ENCODE measurements at places on chromosomes 3 and 15.

DNA sequence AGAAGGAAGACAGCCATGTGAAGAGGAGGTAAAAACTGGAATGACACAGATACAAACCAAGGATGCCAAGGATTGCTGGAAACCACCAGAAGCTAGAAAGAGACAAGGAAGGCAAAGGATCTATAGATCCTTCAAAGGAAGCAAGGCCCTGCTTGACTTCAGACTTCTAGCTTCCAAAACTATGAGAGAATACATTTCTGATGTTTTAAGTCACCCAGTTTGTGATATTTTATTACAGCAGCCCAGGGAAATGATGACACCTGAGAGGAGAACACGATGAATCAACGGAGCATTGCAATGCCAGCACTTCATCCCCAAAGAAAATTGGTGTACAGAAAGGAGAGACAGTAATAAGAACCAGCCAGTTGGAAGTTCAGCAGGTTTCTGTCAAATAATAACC lies 116.3 kb downstream of the MAGI1 start:
- no peak for DNase-seq

DNA sequence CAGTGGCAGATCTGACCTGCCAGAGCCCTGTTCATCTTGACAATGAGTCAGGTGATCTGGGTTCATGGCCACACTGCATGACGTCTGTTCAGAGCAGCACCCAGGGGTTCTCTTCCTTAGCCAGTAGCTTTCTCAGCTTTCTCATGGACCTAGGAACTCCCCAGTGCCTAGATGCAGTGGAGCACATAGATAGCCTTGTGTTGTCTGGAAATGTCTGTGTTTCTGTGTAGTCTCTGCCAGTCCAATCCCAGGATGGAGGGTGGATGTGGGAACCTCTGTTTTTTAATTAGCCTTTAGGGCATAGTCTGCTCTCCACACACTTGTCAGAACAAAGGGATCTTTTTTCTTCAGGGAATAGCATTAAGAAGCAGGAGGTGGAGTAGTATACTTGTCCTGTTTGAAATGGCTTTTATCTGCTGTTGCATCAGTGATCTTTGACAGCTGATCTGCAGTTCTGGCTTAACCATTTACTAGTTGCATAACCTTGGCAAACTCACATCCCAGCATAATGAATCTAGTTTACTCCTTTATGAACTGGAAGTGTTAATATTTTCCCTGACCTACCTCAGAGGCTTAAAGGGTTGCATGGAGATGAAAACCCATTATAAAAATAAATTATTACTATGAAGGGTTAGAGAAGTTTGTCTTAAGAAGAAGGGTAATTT lies 16.1 kb upstream of the CACNA1D start:
- no peak for DNase-seq

DNA sequence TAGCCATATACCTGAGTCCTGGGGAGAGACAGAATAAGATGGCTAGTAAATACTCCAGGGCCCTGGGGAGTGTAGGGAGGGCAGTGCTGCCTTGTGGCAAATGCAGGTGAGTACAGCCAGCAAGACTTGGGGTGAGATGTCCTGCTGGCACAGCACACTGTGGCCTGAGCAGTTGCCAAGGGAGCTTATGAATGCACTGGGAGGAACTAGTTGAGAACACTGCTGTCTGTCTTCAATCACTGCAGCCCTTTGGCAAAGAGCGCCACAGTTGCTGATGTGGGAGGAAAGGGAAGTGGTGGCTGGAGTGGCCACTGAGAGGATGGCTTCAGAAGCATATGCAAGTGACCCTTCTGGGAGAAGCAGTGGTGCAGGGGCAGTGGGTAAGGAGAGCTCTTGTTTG lies 264.6 kb downstream of the RORA start:
- DNase-seq: no peak

GRCh38 chr15:99447497-99448371 lies 118.0 kb upstream of the MEF2A start:
- no peak for DNase-seq

- no peak for DNase-seq
Measured at GRCh38 chr3:99544786-99545281, 93.6 kb upstream of the COL8A1 start.

- DNase-seq: no peak
Measured at GRCh38 chr3:25537516-25537915, 109.5 kb downstream of the RARB start.

DNA sequence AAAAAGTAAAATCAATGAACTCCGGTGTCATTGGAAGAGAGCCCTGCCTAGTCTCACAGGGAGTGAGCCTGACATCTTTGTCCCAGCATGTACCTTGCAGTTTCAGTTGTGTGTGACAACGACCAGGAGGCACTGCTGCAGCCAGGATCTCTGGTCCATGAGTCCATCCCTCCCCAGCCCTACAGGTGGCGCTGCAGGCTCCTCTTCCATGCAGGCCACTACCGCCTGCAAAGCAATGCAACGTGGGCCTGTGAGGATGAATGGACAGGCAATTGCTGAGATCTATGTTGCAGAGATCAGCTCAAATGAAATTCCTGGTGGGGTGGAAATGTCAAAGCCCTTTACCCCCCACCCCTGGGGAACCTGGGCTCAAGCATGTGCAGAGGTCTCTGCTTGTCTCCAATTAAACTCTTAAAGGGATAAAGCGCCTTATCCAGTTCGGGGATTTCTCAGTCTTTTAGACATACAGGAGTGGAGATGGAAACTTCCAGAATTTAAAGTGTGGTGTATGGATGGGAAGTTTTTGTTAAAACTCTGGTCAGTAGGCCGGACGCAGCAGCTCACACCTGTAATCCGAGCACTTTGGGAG lies 35.8 kb downstream of the TKT start:
- peak; percentile 73 for DNase-seq

DNA sequence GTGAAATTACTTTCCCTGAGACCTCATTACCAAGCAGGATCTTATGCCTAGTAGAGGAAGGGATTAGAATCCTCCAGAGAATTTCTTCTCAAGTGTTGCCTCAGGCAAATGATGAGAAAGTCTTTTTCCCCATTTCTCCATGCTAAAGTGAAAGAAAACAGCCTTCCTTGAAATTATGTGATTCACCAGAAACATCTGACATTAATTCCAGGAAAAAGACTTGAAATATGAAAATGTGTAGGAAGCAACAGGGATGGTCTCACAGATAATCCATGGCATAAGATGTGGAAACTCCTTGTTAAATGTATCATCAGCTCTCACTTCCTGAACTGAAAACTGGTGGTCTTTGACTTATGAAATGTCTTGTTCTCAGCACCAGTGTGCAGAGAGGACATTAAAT lies 17.9 kb upstream of the ABI3BP start:
- DNase-seq: no peak

GRCh38 chr3:53718462-53718861 lies 127.8 kb downstream of the CHDH start:
- no peak for DNase-seq

DNA sequence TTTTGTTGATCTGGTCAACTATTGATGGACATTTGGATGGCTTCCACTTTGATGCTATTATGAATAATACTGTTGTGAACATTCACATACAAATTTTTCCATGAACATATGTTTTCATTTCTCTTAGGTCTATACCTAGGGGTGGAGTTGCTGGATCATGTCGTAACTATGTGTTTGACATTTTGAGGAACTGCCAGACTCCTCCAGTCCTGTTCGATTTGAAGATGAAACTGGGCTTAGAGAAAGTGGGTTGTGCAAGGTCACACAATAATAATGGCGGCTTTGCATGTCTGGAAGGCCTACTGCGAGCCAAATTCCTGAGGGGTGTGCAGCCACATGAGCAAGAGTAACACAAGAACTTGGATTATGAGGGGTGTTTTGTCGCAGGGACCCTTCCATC lies 2.6 kb downstream of the TSEN2 start:
- DNase-seq: no peak

GRCh38 chr15:39310633-39311032 lies 270.2 kb upstream of the THBS1 start:
- no peak for DNase-seq

DNA sequence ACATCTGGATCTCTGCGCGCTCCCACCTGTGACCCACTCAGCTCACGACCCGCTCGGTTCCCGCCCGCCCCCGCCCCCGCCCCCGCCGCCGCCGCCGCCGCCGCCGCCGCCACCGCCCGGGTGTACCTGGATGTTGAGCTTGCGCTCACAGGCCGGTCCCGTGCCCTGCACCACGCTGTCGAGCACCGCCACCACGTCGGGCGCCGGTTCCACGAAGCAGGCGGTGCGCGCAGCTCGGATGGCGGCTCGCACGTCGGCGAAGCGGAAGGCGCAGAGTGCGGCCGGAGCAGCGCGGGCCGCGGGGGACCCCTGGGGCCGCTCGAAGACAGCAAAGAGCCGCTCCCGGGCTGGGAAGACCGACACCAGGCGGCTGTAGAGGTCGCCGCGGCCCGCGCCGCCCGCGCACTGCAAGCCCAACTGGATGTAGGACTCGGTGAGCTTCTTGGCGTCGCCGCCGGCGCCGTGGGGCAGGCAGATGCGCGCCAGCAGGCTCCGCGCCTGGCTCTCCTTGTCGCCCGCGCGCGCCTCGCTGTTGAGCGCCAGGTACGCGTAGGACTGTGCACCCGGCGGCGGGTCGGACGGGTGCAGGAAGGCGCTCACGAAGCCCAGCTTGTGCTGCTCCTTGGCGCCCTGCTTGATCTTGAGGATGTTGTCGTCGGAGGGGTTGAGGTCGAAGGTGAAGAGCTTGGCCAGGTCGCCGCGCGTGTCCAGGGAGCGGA lies 1.1 kb downstream of the PLXND1 start:
- no peak for DNase-seq

DNA sequence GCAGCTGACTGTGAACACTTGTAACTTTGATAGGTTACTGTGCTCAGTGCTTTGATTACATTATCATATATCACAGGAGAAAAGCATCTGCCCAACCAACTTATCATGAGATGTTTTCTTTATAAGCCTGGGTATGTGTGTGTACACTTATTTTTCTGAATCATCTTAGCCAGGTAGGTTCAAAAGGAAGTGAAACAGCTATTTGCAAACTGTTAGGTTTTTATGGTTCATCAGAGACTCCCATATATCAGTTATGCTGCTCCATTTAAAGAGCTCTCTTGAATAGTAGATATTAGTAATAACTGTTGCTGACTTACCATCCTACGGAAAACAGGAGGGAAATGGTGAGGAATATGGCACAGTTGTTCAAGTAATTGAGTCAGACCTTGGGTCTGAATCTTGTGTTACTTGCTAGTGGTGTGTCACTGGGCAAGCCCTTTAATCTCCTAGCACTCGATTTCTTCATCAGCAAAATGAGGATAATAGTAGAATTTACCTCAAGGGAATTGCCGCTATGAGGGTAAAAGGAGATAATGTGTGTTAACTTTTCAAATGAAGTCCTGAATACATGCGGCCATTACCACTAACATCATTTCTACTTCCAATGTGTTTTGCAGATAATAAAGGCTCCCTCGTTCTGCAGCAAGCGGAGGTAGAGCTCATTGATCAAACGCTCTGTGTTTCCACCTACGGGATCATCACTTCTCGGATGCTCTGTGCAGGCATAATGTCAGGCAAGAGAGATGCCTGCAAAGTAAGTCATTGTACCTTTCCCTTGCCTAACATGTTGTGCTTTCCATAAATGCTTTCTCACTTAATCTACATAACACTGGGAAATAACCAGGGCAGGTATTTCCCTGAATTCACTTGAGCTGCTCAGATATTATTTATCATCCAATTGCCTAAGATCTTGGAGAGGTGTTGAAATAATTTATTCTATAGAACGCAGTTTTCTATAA lies 7.8 kb upstream of the C3orf52 start:
- DNase-seq: no peak

DNA sequence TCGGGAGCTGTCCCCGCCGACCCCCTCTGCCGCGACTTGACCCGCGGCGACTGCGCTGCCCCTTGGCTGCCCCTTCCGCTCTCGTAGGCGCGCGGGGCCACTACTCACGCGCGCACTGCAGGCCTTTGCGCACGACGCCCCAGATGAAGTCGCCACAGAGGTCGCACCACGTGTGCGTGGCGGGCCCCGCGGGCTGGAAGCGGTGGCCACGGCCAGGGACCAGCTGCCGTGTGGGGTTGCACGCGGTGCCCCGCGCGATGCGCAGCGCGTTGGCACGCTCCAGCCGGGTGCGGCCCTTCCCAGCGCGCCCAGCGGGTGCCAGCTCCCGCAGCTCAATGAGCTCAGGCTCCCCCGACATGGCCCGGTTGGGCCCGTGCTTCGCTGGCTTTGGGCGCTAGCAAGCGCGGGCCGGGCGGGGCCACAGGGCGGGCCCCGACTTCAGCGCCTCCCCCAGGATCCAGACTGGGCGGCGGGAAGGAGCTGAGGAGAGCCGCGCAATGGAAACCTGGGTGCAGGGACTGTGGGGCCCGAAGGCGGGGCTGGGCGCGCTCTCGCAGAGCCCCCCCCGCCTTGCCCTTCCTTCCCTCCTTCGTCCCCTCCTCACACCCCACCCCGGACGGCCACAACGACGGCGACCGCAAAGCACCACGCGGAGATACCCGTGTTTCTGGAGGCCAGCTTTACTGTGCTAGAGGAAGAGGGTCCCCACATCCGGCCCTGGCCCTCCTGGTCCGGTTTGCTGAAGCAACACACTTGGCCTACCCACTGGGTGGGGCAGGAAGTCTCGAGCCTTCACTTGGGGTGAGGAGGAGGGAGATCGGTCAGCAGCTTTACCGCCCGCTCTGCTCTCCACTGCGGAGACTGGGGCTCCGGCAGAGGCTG lies at the start of gene RASSF1:
TSS of gene RASSF1 (minus strand) at position 389 of the 882 bp plus-strand sequence. CDS start at position 358, 31 bp downstream.
- DNase-seq: peak; percentile 77

DNA sequence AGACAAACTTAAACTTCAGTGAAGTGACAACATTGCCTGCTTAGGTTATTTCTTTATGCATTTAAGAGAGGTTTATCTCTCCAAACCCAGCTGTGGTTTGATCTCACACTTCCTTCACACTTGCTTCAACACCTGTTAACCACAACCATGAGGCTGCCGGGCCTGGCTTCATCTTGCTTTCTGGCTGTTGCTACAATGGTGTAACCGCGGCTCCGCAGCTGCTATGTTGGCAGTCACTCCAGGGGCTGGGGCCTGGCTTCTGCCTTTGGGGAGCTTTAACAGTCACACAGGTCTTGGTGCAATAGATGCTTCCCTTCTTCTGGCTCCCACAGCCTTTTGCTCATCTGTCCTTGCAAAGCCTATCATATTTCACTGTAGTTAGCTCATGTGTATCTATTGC lies 72.9 kb upstream of the MNS1 start:
- DNase-seq: peak; percentile 1

- no peak for DNase-seq
Measured at GRCh38 chr3:172148241-172148640, 108.9 kb downstream of the FNDC3B start.

GRCh38 chr3:190099099-190099498 lies 21.6 kb downstream of the P3H2 start:
- DNase-seq: no peak

DNA sequence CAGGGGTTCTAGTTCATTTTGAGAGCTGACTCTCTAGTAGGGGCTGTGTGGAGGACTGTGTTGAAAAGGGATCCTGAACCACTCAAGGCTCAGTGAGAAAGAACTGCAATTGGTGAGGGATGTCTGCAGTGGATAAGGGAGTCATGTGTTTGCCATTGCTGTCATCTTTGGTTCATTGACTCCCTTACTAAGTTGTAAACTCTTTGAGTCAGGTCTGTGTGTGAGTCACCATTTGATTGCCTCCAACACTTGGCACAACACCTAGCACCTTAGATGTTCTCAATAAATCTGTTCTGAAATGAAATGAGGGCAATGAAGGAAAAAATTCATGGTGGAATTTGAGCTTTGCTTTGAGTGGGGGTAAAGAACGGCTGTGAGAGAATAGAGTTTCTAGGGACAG lies 51.7 kb downstream of the PLS1 start:
- no peak for DNase-seq

Measured in stimulated activated CD8-positive, alpha-beta memory T cell treated with anti-CD3 and anti-CD28 coated beads, Interleukin-2, amount 100 ng/mL, for 48 hours (primary cell).